CD8-positive, alpha-beta memory T cell (primary cell): ENCODE measurements at places on chromosomes 7 and 10.

- no peak for DNase-seq
Observed at GRCh38 chr7:142813226-142813625, 41.6 kb upstream of the EPHB6 start.

DNA sequence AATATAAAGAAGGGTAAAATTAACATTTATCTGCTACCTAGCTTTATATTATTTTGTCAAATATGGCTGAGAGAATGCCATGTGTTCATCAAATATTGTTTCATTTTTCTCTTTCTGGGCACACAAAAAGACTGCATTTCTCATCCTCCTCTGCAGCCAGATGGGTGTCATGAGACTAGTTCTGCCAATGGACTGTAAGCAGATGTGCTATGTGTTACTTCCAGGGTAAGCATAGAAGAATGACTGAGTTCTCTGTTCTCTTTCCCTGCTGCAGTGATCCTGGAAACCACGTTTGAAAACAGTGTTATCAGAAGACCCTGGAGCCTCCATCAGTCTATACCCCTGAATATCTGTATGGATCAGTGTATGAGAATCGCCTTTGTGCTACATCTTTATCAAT lies 24.1 kb upstream of the SLK start:
- no peak for DNase-seq

DNA sequence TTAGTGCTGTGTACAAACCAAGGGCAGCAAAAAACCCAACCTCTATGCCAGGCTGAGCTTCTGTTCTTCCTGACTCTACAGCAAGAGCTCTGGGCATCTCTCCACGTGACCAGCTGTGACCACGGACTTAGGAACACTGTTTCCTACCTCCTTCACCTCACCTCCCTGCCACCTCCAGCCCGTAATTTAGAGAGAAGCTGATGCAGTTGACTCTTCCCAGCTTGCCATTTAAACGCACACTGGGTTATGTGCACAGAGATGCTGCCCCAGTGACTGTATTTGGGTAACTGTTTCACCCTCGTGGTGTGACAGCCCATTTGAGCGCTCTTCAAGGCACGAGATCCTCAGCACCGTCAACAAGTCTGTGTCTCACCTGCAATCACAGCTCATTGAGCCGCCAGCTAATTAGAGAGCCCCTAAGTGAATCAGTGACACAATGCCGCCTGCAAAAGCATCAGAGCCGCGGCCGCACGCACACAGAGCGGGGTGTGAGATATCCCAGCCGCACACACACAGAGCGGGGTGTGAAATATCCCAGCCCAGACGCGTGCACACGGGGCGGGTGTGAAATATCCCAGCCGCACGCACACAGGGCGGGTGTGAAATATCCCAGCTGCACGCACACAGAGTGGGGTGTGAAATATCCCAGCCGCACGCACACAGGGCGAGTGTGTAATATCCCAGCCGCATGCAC lies 319.7 kb downstream of the PTPRN2 start:
- DNase-seq, result no peak

DNA sequence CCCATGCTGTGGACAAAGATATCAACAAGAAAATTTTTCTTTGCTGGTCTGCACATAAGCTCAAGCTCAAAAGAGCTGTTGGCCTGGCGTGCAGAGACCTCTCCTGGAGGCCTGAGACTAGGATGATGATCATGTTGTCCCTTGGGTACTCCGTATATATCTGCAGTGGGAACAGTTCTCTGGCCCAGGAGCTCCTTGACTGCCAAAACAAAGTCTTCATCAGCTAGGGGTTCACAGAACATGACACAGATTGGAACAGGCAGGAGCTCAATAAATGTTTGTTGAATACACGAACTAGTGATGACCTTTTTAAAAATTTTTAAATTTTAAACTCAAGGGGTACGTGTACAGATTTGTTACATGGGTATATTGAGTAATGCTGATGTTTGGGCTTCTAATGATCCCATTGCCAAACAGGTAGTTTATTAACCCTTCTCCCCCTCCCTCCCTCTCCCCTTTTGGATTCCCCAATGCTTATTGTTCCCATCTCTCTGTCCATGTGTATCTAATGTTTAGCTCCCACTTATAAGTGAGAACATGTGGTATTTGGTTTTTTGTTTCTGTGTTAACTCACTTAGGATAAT lies 49.1 kb downstream of the ZNF783 start:
- DNase-seq, result no peak
